NCI-H2029 (cell line): ENCODE measurements at places on chromosomes 11 and 22.

GRCh38 chr11:15714641-15715399 is 600.1 kb downstream of the INSC start:
- peak; percentile 93 for DNase-seq

- DNase-seq = no peak
Observed at GRCh38 chr11:80986421-80987074, 1545.7 kb upstream of the TENM4 start.

GRCh38 chr22:42294034-42294985 is 23.9 kb upstream of the TCF20 start:
- DNase-seq = no peak

DNA sequence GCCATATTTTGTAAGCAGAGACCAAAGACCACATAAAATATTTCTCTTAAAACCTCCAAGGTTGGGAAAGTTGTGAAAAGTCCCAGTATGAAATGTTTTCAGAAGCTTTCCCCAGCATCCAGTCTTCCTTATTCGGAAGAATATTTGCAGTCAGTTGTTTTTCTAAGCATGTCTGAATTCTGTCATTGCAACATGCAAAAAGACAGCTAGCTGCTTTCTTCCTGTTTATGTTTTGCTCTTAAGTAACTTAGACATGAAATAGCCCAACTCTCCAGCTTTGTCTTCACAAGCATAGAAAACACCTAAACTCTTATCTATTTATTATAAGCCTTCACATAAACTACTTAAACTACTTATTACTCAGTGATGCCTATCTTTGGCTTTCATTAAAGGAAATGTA is 57.9 kb upstream of the MMP13 start:
- DNase-seq = no peak

GRCh38 chr22:22938672-22939587 is 51.3 kb downstream of the IGLL5 start:
- no peak for DNase-seq

DNA sequence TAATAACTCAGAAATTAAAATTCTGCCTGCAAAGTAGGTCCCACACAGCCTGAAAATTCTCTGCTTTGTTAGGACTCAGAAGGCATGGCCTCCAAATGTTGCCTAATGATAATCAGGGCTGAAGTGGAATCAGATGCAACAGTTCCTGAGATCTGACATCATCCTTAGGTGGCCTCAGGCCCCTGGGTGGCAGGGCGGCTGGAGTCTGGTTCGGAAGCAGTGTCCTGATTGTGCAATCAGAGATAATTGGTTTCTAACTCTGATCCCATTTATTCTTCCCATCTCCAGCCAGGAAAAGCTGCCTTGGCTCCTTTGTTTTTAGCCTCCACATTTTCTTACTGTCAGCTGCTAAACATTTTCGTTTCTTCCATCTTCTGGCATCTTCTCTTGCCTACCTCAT is 399.3 kb downstream of the OPCML start:
- no peak for DNase-seq

DNA sequence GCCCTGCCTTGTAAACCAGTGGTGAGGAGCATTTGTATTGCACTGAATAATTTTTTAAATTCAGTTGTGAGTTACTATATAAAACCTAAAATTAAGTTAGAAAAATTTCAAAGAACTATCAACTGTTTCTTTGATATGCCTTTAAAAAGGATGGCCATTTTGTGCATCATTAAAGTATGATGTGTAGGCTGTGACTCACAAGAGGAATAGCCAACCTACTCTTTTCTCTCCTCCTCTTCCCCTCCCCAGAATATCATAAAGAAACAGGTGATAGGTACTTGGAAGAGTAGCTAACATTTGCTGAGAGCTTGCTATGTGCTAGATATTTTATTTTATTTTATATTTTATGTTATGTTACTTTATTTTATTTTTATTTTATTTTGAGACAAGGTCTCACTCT is 10.6 kb upstream of the PIK3C2A start:
- no peak for DNase-seq

GRCh38 chr11:3775736-3776406 is 21.5 kb downstream of the NUP98 start:
- DNase-seq = no peak

GRCh38 chr11:76797341-76798201 is 14.4 kb downstream of the TSKU start:
- no peak for DNase-seq

DNA sequence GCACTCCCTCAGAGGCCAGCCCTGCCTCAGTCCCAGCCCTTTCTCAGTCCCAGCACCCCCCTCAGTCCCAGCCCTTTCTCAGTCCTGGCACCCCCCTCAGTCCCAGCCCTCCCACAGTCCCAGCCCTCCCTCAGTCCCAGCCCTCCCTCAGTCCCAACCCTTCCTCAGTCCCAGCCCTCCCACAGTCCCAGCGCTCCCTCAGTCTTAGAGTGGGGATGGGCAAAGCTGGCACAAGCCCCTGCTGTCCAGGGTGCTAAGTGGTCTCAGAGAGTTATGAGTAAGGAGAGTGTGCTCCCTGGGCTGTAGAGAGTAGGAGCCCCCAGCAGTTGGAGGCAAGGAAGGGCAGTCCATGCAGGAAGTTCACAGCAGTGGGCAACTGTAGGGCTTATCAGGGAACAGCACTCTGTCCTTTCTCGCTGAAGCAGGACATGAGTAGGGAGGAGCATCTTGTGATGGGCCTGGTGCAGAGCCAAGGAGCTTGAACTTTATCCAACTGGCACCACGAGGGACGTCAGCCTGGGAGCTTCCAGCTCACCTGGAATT is 51.4 kb upstream of the CRYBB3 start:
- DNase-seq = peak; percentile 37

DNA sequence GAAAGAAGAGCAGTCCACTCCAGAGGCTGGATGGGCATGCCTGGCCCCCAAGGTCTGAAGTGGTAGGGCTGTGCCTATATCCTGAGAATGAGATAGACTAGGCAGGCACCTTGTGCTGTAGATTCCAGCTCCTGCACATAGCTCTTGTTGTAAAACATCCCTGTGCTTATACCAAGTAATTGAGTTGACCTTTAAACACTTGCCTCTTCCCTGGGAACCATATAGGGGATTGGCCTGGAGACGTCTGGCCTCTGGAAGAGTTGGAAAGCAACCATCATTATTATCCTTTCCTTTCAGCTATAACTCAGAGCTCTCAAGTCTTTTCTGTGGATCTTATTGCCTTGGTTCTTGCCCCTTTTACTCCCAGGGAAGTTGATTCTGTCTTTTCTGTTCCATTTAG is 15.1 kb downstream of the LIMK2 start:
- DNase-seq = no peak

GRCh38 chr11:35232891-35233330 is 93.9 kb downstream of the CD44 start:
- DNase-seq = no peak

- DNase-seq = no peak
Observed at GRCh38 chr22:20577045-20577444, 69.6 kb downstream of the MED15 start.

DNA sequence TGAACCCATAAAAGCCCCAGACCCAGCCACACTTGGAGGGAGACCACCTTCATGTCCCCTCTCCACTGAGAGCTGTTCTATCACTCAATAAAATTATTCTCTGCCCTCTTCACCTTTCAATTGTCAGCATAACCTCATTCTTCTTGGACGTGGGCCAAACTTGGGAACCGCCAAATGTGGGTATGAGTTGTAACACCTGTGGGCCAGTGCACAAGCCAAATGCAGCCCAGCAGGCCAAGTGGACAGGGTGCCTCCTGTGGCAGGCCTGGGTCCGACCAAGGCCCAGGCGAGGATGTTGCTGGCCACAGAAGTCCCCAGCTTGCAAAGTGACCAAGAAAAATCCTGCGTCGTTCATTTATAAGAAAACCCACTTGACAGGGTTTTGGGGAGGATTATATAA is 621.2 kb downstream of the METTL15 start:
- DNase-seq = peak; percentile 10

- no peak for DNase-seq
Observed at GRCh38 chr11:86418106-86418505, 43.4 kb downstream of the CCDC81 start.

DNA sequence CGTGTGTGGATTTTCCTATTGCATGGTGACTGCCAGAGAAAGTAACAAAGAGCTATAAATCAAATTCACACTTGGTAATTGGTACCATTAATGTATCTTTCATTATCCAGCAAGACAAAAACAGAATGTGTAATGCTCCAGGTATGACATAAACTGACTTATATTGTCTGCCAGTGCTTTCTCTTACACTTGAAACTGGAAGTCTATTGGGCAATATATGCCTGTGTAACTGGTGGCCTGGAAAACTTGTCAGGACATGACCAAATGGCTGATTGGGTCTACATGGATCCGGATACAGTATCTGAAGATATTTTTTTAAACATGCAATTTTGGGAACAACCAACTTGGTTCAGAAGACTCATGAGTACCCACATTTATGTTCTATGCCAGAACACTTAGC is 174.6 kb upstream of the ARHGAP42 start:
- DNase-seq = no peak

GRCh38 chr22:45210174-45210573 is 30.5 kb downstream of the KIAA0930 start:
- DNase-seq = no peak

- no peak for DNase-seq
Observed at GRCh38 chr11:46526216-46527215, 67.3 kb downstream of the AMBRA1 start.

GRCh38 chr11:78085972-78086371 is 6.3 kb upstream of the NDUFC2 start:
- no peak for DNase-seq
